RPMI8226 (cell line): ENCODE measurements at places on chromosomes 5 and 9.
A peak's percentile ranks its signal among the peaks of the same experiment; 100 is the strongest.

DNA sequence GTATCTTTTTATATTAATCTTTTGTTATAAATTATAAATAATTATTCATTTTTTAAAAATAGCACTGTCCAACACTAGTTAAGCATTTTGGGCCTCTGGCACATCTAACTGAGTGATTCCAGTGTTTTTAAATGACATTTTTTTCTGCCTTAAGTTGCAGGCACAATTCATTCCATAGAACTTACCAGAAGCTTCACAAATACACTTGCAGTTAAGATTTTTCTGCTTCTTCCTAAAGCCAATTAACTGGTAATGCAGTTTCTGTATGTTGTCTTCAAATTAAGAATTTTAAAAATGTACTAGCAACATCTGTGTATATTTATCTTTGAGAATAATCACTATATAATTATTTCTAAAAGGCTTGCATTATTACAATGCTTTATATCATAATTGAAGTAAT, 11.2 kb upstream of the NFIB start:
- DNase-seq = no peak

GRCh38 chr5:176545388-176545736, 3.8 kb upstream of the CDHR2 start:
- no peak for DNase-seq

DNA sequence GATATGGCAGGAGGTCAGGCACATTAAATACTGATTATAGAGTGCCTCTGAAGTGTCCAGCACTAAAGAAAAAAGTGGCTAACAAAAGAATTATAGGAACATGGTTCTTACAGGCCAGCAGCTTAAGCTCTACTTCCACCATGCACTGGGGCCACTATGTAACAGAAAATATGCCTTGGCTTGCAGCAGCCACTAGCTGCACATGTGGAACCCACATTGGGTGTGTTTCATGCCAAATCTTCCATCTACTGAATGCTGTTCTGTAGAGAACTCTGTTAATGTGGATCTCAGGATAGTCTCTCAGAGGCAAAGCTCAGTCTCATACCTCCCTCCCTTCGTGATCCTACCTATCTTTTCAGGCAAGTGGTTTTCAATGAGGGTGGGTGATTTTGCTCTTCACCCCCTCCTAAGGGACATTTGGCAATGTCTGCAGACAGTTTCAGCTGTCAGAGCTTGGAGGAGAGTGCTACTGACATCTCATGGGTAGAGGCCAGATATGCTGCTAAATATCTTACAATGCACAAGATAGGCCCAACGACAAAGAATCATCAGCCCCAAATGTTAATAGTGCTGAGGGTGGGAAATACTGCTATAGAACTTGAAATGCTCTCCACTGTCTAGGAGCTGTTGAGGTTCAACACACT, 218.9 kb downstream of the TARS1 start:
- DNase-seq = no peak

DNA sequence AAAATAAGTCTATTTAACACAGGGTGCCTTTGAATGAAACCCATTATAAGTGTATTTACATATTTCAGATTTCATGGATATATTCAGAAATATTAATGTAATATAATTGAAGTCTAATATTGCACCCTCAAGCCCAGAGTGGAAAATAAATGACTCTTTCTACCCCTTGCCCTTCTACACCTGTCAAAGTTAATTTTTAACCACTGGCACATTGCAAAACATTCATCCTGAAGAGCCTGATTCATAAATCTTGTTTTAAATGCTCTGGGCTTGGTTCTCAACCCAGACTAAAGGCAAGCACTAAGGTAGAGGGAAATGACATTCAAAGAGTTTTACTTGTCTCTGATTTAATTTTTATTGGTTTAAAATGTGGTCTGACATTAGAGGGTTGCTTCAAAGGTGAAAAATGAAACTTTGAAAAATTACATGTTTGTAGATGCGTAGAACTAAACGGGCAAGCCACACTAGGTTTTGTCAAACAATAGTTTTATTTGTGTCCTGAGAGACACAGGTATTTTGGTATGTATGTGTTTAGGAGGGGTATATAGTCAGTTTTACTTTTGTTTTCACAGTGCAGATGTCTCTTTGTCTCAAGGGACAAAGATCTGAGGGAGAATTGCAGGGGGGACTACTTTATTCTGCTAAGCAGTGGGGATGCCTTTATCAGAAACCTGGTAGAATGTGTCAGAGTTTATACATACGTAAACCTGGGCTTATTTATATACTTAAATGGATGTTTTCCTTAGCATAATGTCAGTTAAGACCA, 69.7 kb downstream of the PIK3R1 start:
- DNase-seq = no peak

- peak; percentile 47 for DNase-seq
Measured at GRCh38 chr9:16282216-16282615, 588.3 kb downstream of the BNC2 start.

DNA sequence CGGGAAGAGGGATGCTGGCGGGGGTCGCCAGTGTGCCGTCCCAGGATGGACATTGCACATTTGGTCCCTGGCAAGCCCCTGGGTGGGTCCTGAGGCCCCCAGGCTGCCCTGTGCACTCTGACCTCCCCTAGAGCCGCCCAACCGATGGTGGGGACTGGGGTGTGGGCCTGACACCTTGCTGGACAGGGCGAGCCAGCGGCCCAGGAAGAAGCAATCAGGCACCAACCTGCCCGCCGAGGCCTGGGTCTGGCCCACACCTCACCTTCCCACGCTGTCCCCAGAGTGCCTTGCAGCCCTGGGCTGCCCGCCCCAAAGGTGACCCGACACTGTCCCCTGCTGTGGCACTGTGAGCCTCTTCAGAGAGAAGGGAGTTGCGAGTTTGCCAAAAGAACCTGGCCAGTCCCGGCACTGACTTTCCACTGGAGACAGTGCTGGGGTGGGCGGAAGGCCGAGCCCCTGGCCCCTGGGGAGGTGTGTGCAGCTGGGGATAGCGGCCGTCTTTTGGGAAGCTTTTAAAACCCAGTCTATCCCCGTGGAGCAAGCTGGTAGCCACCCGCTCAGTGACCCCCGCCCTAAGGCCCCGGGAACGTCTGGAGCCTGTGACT, 12.0 kb upstream of the NRARP start:
- DNase-seq = no peak
